CD4-positive, alpha-beta T cell (primary cell): ENCODE measurements at places on chromosomes 6 and 20.

DNA sequence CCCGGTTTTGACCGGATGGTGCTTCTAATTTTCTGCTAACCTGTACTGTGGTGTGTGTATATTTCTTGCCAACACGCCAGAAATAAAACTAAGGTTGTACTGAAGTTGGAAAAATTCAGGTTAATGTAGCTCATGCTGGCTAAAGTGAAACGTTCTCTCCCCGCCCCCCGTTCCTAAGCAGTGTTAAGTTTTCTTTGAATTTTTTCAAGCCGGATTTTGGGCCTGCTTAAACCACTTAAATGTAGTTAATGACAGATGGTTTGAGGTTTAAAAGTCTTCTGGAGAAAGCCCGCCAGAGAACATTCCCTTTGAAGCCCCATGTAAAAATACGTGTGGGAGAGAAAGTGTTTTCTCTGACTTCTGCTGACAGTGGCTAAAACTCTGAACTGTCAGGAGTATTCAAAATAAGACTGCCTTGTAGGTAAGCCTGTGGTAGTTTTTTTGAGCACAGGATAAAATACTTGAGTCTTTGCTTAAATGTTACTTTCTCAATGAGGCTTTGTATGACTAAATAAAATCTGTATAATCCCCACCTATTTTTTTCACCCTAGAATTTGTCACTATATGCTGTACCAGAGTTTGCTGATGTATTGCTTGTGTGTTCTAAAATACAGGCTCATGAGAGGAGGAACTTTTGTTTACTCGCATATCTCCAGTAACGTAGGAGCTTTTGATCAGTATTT is 101.3 kb downstream of the OR2B2 start:
- no peak for DNase-seq

- DNase-seq, result no peak
These were observed 17.0 kb upstream of the NPEPL1 start for GRCh38 chr20:58675641-58676040.

DNA sequence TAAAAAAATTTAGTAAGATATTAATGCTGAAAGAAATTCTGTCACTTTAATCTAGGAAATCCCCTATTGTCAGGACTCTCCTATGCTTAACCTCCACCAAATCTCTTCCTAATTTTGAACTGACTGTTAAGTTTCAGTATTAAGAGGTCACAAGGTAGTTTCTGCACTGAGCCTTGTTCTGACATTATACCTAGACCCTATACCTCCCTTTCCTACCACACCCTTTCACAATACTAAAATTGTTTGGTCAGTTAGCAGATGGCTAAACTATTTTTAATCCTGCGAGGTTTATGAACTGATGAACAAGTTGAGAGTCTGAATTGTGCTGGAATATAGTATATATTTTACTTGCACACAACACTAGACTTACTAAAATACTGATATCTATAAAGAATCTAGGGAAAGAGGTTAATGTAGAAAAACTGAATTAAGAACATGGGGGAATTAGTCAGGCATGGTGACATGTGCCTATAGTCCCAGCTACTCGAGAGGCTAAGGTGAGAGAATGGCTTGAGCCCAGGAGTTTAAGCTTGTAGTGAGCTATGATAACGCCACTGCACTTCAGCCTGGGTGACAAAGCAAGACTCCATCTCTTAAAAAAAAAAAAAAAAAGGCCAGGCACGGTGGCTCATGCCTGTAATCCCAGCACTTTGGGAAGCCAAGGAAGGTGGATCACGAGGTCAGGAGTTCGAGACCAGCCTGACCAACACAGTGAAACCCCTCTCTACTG is 51.5 kb downstream of the HBS1L start:
- DNase-seq, result no peak

- DNase-seq, result no peak
These were observed 111.9 kb downstream of the JARID2 start for GRCh38 chr6:15357782-15358181.

DNA sequence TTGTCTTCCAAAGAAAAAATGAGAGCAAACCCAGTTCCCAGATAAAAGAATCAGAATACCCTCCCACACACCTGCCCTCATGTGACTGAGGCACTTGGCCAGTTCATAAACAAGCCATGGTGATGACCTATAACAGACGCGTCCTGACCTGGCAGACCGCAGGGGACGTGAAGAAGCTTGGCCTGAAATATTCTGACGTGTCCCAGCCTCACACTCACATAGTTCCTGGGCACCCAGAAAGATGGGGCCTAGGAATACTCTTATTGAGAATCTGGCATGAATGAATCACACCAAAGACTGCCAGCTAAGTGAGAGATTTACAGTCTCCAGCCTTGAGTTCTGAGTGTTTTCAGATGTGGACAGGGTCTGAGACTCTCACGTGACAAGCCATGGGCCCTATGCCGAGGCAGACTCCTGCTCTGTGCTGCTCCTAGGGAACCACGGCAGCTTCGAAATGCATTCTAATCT is 17.2 kb upstream of the MAP3K4 start:
- DNase-seq, result no peak

DNA sequence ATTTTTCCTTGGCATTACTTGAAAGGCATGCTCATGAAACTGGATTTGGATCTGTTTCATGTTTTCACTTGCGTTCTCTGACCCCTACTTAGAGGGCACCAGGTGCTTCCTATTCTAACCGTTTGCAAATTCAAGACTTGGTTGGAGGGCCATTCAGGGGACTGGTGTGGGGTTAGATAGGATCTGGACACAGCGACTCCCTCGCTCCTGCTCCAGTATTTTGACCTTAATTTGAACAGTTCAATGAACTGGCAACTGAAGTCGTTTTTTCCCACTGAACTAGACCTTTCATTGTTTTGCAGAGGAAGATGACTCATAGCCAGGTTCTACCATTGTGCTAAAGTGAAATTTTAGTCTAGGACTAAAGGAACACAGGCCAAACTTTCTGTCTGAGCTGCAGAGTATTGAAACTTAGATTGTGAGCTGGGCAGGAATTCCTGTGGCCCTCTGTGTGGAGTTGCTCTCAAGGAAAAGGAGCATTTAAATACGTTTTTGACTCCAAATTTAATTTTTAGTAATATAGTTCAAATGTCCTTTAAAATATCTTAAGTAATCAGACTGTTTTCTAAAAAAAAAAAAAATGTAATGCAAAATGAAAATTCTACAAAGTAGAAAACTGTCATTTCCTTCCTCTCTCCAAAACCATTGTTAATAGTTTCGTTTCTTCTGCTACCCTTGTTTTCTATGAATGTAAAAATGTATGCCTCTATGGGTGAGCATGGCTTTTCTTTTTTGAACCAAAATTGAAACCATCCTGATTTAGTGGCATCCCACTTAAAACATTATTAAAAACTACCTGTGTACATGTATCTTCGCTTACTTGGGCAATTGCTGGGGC is 64.8 kb downstream of the UTRN start:
- DNase-seq, result no peak

DNA sequence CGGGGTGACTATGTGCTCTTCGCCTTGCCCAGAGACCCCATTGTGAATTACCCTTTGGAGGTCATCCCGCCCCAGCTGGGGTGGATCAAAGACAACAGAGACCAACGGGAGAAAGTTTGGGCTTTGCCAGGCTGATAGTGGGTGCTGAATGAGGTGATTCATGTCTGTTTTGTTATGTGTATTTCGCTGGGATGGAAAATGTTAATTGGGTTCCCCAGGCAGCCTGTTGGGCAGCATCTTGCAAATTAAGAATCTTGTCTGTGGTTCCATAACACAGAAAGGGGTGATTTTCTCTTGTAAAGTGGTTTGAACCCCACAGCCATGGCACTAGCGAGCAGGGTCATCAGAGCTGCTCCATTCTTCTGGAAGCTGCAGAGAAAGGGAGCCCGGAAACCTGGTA is 63.1 kb upstream of the UNC93A start:
- DNase-seq, result no peak

GRCh38 chr6:159045801-159046200 is 1.0 kb upstream of the TAGAP start:
- DNase-seq, result no peak

DNA sequence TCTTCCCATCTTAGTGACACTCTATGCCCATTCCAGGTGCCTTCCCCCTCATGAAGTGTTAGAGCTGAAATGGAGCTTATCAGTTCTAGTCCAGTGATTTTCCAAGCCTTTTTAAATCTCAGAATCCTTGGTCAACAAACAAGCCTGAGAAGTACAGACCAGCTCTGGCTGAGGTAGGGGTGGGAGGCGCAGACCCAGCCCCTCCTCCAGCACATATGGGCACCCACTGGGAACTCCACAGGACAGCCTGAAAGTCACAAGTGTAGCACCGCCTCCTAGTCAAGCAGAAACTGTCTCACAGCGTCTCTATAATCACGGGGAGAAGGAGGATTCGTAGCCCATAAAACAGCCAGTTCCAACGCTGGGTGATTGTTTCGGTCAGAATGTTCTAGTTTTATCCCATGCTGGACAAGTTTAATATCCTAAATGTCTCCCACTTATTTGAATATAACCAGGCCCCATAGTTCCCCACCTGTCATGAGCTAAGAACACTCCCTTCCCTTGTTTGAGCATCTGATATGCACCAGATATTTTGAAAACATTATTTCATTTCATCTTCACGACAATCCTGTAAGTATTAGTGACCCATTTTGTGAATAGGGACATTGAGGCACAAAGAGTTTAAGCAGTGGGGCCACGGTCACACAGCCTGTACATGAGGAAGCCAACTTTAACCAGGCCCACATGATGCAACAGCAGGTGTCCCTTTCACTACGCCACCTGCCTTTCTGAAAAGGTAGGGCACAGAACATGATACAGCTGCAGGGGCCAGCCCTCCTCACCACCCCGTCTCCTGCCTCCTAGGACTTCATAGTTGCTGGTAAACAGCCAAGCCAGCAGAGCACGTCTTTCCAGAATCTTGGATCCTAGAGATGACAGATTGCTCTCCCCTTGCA is 40.1 kb downstream of the TRAF3IP2 start:
- no peak for DNase-seq

DNA sequence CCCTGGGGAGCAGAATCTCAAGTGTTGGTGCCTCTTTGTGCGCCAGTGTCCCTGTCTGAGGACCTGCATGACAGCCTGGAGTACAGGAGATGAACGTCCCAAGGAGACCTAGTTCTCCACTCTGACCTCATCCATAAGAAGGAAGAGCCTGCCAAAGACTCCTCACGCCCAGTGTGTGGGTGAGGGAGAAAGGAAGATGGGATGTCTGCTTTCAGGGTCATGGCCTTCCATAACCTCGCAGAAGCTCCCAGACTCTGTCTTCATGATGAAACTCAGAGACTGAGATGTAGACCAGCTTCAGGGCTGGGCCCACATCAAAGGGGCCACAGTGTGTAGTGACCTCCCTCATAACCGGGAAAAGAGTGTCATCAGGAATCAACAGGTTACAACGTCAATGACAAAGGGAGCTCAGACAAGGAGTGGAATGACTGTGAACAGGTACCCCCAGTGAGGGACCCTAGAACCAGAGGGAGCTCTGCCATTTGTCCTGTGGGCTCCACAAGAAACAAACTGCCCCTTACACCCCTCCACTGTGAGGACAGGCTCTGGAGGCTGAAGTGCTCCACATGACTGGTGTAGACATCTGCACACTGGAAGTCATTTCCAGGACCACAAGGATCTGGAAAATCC is 8.1 kb downstream of the HLA-DQB1 start:
- no peak for DNase-seq

DNA sequence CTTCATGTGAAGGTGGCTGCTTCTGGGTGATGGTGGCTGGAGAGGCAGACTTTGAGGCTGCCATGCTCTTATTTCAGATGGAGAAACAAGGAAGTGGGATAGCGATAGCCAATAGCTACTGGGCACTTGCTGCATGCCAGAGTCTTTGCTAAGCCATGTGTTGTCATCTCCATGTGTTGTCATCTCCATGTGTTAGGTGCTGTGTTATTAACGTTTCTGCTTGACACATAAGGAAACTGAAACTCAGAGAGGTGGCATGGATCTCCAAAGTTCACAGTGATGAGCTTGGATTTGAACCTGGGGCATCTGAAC is 16.9 kb downstream of the KIAA1755 start:
- DNase-seq, result no peak

GRCh38 chr6:165508321-165508869 is 154.6 kb downstream of the PDE10A start:
- no peak for DNase-seq

DNA sequence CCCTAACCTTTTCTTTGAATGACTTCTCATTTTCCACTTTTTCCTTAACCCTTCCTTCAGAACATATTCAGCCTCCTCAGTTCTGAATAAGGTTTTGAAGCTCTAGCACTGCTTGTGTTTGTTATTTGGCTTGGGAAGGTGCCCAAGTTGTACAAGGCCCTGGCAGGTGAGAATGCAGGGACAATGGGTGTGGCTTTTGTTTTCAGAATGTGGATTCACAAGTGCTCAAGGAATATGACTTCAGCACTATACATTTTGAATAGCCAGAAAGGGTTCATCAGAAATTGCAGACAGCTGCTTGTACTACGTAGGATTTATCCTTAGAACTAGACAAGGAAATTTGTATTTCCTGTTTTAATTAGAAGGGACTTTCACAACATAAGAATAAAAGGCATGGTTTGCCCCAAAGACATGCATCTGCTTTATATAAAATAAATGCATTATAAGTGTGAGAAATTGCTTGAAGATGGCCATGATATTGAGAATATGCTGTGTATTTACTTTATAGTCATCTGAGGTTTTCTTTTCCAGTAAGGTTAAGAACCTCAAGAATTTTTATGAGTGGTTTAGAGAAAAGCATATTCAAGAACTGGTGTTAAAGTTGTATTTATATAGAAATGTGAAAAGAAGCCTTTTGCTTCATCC is 29.3 kb upstream of the PRDM1 start:
- DNase-seq, result no peak

DNA sequence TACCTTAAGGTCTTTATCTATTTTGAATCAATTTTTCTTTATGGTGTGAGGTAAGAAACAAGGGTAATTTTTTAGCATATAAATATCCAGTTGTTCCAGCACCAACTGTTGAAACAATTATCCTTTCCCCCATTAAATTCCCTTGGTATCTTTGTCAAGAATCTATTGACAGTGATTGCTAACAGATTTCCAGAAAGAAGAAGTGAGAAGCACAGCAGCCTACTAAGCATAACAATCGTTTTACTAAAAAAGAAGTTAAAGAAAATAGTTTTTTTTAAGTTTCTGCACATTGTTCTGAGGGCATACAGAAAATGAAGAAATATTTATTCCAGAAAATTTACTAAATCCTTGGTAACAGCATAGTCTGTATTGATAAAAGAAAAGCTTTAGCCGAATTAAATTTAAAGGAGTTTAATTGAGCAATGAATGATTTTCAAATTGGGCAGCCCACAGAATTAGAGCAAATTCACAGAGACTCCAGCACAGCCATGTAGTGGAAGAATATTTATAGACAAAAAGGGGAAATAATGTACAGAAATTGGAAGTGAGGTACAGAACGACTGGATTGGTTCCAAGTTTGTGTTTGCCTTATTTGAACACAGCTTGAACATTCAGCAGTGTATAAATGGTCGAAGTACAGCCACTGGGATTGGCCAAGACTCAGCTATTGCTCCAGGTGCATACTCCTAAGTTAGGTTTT is 97.9 kb upstream of the UST start:
- DNase-seq, result no peak

GRCh38 chr6:83183082-83183828 is 9.8 kb downstream of the PGM3 start:
- DNase-seq, result no peak

- no peak for DNase-seq
These were observed 8.6 kb downstream of the ADTRP start for GRCh38 chr6:11769811-11770545.
